Stimulated activated CD8-positive, alpha-beta memory T cell treated with anti-CD3 and anti-CD28 coated beads, Interleukin-4, amount 100 ng/mL, for 1 hour (primary cell): ENCODE measurements at places on chromosomes 5 and 9.

DNA sequence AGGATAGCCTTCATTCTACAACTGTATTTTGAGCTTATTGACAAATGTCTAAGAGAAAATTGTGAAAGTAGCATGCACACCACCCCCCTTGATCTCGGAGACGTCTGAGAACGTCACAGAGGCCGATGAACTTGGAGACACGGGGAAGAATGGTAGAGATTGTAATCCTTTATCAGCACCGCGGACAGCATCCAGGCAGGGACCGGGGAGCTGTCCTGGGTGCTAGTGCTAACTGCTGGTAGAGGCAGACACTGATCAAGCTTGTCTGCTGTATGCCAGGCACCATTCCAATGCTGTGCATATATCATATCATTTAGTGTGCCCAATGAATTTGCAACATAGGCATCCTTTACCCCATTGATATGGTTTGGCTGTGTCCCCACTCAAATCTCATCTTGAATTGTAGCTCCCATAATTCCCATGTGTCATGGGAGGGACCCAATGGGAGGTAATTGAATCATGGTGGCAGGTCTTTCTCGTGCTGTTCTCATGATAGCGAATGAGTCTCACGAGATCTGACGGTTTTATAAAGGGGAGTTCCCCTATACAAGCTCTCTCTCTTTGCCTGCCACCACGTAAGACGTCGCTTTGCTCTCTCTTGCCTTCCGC, 98.8 kb downstream of the LHX2 start:
- DNase-seq, result no peak

DNA sequence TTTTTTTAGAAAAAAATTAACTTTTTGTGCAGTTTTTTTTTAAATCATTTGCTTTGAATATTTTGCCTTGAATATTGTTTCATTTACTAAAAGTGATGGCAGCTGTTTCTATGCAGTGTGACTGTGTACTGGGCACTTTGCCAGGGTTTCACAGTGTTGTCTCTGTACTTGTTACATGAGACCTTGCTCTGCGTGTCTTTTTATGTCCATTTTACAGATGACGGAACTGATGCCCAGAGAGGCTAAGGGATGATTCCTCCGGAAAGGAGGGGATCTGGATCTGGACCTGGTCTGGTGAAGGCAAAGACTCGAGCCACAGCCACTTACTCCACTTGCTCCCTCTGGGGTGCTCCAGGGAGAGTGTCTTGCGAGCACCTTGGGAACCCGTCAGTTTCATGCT, 124.8 kb upstream of the PTCH1 start:
- no peak for DNase-seq

DNA sequence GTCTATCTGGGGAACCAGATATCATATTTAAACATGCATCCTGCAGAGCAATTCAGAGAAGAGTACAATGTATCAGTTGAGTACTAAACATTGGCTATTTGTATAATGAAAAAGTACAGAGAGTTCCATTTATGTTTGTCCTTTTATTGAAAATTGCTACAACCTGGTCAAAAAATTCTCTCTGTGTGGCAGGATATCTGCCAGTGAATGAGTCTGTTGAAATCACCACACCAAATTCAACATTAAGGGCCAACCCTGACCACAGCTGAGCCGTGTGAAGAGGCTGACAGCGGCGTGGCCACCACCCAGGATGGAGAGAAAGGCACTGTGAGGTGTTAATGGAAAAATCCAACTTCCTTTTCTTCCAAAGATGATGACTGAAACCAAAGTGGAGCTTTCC, 422.7 kb upstream of the PIK3R1 start:
- no peak for DNase-seq

DNA sequence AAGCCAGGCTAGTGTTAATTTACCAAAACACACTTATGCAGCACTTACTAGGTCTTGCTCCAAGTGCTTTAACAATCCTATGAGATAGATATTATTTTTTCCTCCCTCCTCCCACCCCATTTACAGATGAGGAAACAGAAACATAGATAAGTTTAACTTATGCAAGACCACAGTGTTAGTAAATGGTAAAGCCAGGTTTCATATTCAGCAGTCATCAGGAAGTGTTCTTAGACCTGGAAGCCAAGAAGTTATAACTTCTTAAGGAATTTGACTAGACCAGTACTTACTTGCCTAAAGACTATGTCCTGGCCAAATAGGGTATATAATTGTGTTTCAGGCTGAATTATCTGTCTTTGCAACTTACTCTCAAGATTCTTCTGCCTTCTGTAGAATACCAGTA, 15.9 kb downstream of the ABHD17B start:
- no peak for DNase-seq

DNA sequence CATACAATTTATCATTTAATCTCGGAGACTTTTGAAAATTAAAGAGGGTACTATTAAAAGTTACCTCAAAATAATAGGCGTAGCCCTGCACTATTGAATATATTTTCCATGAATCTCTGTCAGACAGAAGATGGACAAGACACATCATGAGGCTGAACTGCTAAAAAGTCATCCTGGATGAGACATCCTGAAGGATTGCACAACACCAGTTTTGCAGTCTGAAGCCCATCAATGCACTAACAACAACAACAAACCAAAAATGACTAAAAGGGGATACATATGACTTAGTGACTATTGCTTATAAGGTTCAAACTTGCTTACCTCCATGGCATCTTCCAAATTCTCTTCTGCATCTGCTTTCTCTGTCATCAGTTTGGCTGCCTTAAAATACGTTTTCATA, 15.7 kb downstream of the LMBRD2 start:
- no peak for DNase-seq

DNA sequence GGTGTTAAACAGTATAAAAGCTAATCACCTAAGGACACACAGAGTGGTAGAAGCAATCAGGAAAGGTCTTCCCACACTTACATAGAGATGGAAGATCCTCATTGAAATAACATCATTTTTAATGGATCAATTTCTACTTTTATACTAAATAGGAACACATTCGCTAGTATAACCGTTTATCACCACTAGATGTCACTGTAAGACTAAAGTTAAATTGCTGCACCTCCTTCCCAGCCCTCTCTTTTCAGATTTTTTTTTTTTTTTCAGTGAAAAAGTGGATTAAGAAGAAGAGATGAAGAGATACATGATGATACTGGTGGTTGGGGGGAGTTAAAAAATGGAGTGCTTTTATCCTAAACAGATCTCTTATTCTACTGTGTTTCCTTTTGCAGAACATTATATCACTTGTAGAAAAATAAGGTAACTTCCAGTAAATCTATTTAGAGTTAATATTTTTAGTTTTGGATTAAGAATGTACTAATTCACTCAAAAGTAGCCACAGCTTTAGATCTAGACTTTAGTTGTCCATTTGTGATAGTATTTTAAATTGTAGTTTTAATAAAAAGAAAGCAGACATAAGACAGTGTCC, 116.9 kb upstream of the ARRDC3 start:
- DNase-seq, result no peak

DNA sequence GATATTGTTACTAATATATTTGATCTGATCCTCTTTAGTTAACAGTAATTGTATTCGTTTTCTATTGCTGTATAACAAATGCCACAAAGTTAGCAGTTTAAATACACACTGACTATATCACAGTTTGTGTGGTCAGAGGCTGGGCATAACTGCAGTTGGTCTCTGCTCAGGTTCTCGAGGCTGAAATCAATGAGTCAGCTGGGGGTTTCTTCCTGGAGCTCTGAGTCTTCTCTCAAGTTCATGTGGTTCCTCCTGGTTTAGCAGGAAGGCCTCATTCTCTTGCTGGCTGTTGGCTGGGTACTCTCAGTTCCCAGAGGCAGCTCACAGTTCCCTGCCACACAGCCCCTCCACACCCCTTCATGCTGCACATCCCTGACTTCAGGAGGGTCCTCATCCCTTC, 20.7 kb downstream of the COL23A1 start:
- no peak for DNase-seq
